ENCODE measurements at places on chromosomes 12 and 14. TPM values are rescaled to one million over a fixed set of nuclear protein-coding genes. Genes with fewer than 3 reads are reported as not detected.

- DNase-seq = no peak
Measured at GRCh38 chr14:32774214-32774613, 164.5 kb upstream of the NPAS3 start.

GRCh38 chr14:79581912-79582576 lies 629.3 kb downstream of the DIO2 start:
- DNase-seq = no peak

DNA sequence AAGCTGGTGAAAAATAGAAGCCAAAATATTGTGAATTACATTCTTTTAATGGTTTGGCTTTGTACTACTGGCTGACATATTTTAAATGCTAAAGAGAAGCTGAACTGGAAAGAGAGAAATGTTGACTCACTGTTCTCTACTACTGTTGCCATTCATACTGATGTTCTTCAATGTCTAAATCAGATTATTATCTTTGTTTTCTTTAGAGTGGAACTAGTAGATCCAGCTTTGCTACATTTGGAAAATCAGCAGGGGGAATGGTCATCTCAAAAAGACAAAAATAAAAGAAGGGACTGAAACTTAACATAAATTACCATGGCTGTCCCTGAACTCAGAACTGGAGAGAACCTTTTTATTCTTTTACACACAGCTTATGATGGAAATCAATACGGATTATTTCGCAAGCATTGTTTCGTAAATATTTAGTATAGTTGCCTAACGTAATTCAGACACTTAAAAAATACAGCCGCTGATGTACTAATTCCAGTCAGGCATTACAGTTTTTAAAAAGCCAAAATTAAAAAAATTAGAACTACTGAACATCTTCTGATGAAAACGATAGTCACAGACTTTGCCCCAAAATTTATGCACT lies 76.3 kb upstream of the OTX2 start:
- no peak for DNase-seq

GRCh38 chr14:81147140-81147897 lies 73.4 kb downstream of the GTF2A1 start:
- no peak for DNase-seq

- DNase-seq = no peak
Measured at GRCh38 chr12:45933504-45933903, 56.9 kb downstream of the SCAF11 start.

DNA sequence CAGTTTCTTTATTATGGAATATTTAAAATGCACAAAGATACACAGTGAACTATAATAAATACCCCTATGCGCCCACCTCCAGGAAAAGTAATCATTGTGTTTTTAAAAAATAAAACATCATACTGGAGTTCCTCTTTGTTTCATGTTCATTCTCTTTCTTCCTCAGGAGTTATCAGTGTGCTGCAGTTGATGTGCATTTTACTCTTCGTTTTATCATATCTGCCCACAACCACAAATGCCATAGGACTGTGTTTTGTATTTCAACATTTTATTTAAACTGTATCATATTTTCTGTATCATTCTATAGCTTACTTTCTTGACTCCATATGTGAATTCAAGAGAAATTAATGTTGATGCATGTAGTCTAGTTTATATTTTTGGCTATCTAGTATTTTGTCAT lies 53.9 kb downstream of the TSHR start:
- DNase-seq = no peak

DNA sequence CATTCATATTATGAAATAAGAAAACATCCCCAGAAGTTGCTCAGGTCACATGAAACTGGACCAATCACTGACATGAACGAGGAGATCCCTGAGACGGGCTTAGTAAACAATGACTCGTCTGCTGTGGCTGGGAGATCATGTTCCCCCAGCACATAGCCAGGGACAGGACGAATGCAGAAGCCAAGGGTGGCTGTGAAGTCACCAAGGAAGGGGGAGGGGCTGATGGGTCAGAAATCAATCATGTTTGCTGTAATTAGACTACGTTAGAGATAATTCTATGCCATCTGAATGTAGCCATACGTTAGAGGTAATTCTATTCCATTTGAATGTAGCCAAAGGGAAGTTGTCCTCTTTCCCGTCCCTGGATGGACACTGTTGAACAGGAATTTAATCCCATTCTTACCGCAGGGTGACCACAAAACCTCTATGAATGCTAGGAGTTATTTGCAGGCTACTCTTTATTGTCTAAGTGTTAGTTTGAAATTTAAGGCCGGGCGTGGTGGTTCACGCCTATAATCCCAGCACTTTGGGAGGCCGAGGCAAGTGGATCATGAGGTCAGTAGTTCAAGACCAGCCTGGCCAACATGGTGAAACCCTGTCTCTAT lies 332.9 kb downstream of the TMEM132D start:
- DNase-seq = no peak

Gene MYF6
- total RNA-seq = not detected
